ENCODE measurements at places on chromosomes 4 and X. TPM values are rescaled to one million over a fixed set of nuclear protein-coding genes. Genes with fewer than 3 reads are reported as not detected.

- no peak overlapping the region for H3K4me3 ChIP-seq
- DNase-seq = peak; percentile 1
- H3K36me3 ChIP-seq = no peaks in the 10 kb centered on the region
- H3K27ac ChIP-seq = no peak overlapping the region
These were observed 654.5 kb downstream of the TLL1 start for GRCh38 chr4:166527500-166527899.

DNA sequence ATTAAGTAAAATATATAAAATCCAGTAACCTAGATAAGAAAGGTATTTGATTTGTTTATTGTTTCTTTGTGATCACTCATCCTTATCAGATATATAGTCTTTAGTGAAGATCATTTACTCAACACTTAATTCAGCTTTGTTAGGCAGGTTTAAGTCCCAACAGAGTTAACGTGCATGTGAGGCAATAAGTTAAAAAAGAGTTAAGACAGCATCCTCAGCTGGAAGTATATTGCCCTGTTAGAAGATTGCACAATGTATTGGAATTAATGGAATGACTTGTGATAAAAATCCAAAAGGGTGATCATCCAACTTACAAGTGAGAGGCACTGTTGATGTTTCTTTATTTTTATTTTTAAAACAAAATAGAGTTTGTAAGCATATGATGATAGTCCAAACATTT is 1162.1 kb downstream of the RAPGEF2 start:
- DNase-seq = no peak
- H3K27me3 ChIP-seq = no peaks in the 10 kb centered on the region
- H3K4me3 ChIP-seq = no peak overlapping the region
- H3K27ac ChIP-seq = no peak overlapping the region

DNA sequence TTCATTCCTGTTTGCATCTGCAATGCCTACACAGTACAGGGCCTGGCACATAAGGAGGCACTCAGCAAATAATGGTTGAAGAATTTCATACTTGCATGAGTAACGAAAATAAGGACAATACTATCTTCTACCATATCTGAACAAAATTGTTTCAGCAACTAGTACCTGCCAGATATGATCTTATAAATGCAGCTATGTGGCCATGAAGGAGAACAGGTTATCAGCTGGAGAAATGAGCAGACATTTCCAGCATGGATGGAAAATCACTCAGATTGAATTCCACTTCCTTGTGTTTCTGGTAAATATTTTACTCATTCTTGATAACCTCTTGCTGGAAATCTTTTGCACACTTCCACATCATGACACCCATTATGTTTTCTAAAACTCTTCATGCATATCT is 204.0 kb downstream of the ADAMTS3 start:
- H3K4me1 ChIP-seq = no peaks in the 10 kb centered on the region
- no peak overlapping the region for H3K4me3 ChIP-seq
- H3K27me3 ChIP-seq = no peaks in the 10 kb centered on the region
- no peaks in the 10 kb centered on the region for H3K36me3 ChIP-seq
- DNase-seq = no peak
- no peak overlapping the region for H3K27ac ChIP-seq

DNA sequence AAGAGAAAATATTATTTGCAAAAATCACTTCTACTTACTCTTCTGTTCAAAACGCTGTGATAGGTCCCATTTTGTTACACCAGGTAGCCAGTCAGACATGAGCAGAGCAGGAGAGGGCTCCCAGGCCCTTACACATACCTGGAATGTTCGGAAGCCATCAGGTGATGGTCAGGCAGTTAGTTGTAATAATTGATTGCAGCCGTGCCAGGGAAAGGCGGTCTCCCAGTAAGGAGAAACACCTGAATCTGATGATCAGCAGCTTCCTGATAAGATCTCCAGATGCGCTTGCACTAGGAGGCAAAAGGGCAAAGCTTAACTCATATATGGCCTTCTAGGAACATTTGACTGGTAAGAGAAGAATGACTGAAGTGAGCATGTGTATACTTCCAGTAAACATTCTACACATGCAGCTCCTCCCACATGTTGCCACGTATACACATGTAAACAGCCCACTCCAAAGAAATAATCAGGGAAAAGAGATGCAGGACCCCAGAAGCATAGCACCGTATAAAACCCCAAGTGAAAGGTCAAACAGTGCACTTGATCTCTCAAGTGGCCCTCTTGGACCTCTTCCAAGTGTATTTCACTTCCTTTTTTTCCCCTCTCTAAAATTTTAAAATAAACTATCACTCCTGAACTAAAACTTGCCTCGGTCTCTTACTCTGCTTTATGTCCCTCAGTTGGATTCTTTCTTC is 1338.0 kb downstream of the FSTL5 start:
- H3K27me3 ChIP-seq = no peaks in the 10 kb centered on the region
- no peaks in the 10 kb centered on the region for H3K4me1 ChIP-seq
- no peak overlapping the region for H3K4me3 ChIP-seq
- DNase-seq = no peak
- no peaks in the 10 kb centered on the region for H3K36me3 ChIP-seq

- no peak overlapping the region for H3K27ac ChIP-seq
- no peak for DNase-seq
These were observed 37.3 kb downstream of the HPGD start for GRCh38 chr4:174485025-174485424.

GRCh38 chr4:162461952-162462351 is 298.2 kb upstream of the FSTL5 start:
- H3K4me1 ChIP-seq = no peaks in the 10 kb centered on the region
- H3K4me3 ChIP-seq = no peak overlapping the region
- H3K36me3 ChIP-seq = no peaks in the 10 kb centered on the region
- no peaks in the 10 kb centered on the region for H3K27me3 ChIP-seq

DNA sequence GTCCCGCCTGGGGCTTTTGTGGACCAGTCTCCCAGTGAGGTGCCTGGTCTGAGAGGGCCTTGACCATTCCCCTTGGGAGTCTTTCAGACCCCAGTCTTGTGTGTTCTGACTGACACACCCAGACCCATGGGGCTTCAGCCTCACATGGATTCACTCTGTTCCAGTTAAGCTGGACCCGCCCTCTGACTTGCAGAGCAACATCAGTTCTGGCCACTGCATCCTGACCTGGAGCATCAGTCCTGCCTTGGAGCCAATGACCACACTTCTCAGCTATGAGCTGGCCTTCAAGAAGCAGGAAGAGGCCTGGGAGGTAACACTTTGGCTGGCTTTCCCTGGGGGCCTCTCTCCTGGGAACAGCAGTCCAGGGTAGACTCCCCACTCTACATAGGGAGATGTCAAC is 6.8 kb downstream of the IL9R start:
- no peaks in the 10 kb centered on the region for H3K4me1 ChIP-seq
- DNase-seq = no peak
- H3K36me3 ChIP-seq = no peaks in the 10 kb centered on the region
- no peaks in the 10 kb centered on the region for H3K27me3 ChIP-seq
- H3K4me3 ChIP-seq = no peak overlapping the region

DNA sequence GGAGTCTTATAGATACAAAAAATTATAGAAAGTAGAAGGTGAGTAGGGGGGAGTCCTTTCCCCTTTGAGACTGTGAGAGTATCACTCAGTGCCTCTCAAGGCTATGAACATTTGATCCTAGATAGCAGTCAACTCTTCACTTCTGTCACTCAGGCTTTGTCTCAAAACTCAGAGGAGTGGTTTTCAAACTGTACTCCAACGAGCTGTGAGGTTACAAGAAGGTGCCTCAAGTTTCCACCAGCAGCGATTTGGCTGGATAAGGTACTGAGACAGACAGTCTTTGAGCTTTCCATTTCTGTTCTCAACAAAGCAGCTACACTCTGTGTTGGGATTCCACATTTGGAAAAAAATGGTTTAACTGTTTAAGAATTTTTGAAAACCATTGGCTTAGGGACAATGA is 48.0 kb upstream of the NDST3 start:
- no peaks in the 10 kb centered on the region for H3K36me3 ChIP-seq
- no peak overlapping the region for H3K27ac ChIP-seq
- no peaks in the 10 kb centered on the region for H3K27me3 ChIP-seq
- DNase-seq = no peak
- H3K4me1 ChIP-seq = no peaks in the 10 kb centered on the region

DNA sequence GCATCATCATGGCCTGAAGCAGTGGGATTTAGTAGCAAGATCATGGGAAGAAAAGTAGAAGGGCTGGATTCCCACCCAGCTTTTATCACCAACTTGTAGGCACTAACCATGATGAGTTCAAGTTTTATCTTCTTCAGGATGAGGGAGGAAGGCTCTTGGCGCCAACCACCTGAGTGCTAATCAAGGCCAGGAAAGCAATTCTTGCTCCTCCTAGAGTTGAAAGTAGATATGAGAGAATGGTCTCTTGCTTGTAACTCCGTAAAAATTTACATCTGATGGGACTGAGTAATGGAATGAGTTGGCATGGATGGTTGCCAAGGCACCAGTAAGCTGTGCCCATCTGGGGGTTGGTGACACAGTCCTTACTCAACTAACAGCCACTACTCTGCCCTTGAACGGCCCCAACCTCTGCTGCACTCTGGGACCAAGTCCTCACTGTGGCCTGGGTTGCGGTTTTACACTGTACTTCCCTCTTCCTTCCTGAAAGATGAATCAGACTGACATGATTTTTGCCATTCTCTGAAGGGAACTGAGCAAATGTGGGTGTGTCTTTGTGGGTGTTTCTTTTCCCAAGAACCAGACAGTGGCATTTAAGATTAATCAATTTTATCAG is 39.4 kb upstream of the NDP start:
- H3K27me3 ChIP-seq = no peaks in the 10 kb centered on the region
- H3K4me3 ChIP-seq = no peak overlapping the region
- H3K36me3 ChIP-seq = no peaks in the 10 kb centered on the region

GAGE13 gene
- not detected for polyA plus RNA-seq

BEND4 gene
- 0.03 TPM for polyA plus RNA-seq

GYPE gene
- 2.0 TPM for polyA plus RNA-seq

FAM114A1 gene
- 272 TPM for polyA plus RNA-seq

TRIM75 gene
- not detected for polyA plus RNA-seq

IL2RG gene
- not detected for polyA plus RNA-seq
